Fibroblast of skin of abdomen (primary cell): ENCODE measurements at places on chromosomes 5 and 9.

DNA sequence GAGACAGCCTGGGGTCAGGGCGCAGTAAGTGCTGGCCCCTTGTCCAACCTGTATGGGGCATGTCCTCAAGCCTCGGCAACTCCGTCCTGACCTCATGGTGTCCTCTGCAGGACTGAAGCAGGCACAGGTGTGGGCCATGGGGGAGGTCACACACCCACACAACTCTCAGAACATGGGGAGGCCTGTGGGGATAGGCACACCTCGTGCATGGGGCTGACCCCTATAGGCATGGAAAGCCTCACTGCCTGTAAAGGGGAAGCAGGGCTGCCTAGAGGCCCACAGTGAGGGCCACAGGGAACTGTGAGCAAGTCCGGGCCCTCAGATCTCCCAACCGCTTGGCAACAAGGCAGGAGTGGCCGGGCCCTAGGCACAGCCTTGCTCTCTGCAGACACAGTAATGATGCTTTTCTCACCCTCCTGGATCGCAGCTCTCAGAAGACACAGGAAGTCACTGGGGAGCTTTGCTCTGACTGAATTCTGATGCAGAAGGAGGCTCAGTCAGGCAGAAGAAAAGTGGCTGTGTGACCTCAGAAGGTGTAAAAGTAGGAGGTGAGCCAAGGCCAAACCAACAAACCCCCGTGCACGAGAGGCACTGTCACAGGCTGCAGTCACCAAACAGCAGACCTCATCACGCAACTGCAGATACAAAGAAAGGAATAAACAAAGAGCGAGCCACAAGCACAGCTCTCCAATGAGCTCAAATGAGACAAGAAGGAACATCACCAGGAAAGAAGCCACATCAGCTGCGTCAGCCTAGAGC, 5.4 kb downstream of the IPPK start:
- DNase-seq = no peak

DNA sequence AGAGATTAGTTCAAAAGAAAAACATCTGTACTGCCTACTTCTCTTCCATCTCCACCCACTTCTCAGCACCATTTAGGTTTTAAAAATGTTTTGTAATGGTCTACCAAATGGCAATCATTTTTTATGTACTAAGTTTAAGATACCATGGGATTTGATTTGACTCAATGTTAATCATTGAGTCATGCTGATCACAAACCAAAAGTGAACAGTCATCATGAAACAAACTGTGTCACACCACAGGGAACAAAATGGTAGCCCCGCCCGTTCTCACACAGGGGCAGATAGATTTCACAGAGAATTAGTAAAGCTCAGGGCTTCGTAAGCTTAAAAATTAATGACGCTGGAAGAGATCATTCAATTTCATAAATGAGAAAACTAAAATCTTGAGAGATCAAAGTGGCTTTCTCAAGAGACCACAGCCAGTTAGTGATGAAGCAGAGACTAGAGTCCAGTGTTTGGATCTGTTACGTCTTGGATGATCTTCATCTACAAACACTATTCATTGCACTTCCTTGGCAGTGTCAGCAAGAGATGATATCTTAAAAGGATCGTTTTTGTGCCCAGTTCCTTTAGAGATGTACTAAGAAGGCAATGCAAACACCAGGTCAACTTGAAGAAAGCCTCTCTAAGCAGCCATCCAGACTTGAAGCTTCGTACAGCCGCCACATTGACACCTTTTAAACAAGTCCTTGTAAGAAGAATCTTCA, 33.9 kb upstream of the TRIO start:
- peak; percentile 48 for DNase-seq

DNA sequence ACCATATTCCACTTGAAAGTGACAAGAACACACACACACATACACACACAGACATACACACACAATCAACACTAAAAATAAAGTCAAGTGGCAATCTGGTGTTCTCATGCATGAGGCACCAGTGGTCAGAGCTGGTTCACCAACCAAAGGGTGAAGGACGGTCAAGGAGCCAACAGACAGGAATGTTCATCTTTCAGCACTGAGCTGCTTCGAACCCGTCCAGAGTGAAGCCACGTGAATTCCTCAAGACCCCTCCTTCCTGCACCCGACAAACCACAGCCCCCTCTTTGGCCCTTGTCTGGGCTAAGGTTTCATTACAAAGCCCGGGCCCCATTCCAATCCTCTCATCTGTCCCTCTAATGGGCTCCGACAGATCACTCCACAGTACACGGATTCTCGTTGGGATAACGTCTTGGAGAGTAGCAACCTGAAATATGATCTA, 84.5 kb upstream of the SMIM23 start:
- peak; percentile 15 for DNase-seq

DNA sequence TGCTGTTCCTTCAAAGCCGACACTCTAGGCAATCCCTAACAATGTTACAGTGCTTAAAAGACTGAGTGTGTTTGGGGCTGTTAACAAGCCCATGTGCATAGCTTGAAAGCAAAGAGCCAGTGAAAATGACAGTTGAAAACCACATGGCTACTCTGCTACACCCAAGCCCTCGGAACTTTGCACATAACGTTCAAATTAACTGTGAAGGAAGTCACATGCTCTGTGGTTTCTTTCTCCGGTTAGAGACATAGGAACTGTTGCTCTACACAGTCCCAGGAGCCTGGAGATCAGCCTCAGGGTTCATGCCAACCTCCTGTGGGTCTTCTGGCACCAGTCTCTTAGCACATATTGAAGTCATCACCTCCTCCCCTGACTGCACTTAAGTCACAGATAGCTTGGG, 51.1 kb downstream of the C9orf152 start:
- DNase-seq = peak; percentile 85
